ENCODE measurements at places on chromosomes 4 and X. TPM values are rescaled to one million over a fixed set of nuclear protein-coding genes. Genes with fewer than 3 reads are reported as not detected.

DNA sequence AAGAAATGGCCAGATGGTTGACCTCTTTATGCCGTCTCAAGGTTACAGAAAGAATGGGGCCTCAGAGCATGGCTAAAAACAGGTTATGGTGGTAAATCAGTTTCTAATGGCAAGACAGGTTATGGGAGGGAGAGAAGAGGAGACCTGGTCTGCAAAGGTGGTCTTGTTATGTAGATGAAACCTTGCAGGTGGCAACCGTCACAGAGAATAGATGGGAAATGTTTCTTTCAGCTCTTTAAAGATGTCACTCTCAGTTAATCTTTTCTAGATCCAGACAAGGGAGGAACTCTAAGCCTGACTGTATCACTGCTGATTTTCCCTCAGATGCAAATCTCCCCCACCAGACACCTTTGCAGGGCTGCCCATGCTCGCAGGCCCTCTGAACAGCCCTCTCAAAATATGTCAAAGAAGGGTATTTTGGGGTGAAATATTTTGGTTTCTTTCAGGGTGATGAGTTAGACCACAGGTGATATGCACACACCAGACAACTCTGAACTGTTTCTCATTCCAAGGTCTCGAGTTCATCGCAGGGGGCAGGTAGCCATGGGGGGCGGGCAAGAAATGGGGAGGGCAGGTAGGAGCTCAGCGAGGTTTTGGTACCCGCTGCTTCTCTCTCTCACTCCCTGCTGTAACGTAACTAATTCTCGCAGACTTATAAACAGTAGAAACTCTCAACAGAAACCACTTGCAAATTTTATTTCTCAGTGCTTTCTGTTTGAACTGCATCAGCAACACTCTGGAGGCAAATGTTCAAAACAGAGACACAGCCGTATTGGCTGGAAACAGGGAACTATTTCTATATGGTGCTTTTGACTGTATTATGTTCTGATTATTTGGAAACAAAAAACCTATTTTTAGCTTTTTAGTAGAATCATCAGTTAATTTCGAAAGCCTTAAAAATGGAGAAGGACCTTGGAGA is 32.4 kb downstream of the CASP3 start:
- DNase-seq, result no peak

FRMD7 gene
- not detected for total RNA-seq

- no peak for DNase-seq
Measured at GRCh38 chr4:36771411-36772153, 473.0 kb upstream of the NWD2 start.

DNA sequence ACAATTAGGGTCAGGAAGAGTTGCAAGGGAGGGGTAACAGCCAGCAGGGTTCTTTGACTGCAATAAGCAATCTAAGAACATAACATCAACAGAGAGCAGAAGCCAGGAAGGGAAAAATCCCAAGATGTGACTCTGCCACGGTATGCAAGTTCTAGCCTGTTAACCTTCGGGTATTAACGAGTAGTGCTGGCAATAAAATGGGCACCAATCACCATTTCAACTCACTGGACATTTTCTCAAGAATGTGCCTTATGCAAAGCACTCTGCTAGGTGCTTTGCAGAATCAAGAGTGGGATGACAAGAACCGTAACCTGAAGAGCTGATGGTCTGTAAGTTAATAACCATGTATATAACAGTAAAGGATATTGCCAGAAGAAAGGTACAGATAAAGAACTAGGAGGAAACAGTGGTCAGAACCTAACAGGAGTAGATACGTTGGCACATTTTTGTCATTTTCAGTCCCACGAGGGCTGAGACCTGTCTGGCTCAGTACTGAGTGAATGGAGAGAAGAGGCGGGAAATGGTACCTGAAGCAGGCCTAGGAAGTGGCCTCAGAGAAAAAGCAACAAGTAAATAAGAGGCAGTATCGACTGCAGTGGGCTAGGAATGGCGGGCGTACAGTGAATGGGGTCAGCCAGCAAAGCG is 2.7 kb downstream of the ELOVL6 start:
- no peak for DNase-seq

- DNase-seq, result no peak
Measured at GRCh38 chrX:147173594-147173993, 359.1 kb upstream of the CXorf51A start.

DNA sequence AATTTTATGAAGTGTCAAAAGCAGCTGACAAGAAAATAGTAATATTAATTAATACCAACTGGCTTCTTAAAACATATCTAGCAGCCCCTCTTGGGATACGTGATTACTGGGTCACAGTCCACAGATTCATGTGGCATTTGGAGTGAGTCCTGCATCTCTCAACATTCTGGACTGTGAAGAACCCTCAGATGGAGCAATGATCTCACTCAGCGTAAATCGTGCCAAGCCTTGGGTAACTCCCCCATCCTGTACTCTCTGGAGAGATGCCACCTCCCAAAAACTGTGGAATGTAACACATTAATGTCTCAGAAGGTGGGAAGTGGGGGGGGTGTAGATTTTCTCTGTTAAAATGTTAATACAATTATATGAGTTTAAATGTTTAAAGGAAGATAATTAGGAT is 118.2 kb upstream of the IQCM start:
- no peak for DNase-seq

DNA sequence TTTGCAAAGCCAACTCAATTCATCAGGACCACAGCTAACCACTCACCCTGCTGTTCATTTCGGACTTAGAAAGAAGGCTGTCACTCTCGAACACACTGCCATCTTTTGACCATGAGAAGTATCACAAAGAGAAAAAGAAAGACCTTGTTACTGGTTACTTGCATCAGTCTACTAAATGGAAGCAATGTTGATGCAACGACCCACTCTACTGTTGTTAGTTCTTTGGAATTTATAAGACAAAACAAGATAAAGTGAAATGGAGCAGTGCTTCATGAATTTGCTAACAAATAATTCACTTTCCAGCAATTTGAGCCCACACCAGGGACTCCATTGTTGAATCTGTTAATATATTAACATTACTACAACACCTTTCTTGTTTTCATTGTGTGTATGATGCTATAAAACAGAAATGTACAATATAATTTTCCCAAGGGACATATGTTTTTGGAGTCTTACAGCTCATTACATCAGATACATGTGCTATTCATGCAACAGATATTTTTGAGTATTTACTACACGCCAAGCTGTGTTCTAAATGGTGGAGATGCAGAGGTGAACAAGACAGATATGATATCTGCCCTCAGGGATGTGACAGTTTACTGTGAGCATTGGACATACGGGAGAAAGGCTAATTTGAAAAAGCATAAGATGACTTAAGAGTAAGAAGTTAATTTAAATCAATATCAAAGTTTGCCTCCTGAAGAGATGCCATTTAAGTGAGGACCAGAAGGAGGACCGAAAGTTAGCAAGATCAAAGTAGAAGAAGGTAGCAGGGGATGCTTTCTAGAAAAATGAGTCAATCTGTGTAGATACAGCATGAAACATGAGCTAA is 87.2 kb downstream of the AREG start:
- peak; percentile 92 for DNase-seq

PHKA1 gene
- 19.6 TPM for total RNA-seq

DNA sequence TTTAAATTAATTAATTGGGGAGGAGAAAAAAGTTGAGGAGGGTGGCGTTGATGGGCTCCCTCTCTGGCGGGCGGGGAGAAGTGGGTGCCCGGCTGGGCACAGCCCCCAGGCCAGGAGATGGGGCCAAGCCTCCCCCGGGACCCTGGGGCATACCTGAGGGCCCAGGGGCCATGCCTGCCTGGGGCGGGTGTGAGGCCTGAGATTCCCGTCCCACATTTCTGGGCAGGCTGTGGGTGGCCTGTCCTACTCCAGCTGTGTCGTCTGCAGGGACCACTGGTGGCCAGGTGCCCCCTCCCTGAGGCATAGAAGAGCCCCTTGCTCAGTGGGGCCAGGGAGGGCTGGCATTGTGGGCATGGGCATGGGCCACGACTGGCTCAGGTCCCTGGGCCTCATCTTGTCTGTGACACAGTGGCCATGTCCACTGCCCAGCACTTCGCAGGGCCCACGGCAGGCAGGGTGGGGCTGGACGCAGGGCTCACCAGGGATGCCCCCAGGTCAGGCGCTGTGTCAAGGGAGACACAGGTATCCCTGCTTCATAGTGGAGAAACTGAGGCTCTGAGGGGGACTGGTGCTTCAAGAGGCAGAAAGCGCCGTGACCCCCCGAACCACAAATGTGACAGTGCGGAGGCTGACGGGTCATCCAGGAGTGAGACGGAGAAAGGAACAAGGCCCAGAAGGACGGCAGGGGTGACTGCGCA is 60.1 kb downstream of the FAM53A start:
- DNase-seq, result no peak

ENAM gene
- total RNA-seq, result 0.06 TPM
